ENCODE measurements at places on chromosomes 6 and 20.

DNA sequence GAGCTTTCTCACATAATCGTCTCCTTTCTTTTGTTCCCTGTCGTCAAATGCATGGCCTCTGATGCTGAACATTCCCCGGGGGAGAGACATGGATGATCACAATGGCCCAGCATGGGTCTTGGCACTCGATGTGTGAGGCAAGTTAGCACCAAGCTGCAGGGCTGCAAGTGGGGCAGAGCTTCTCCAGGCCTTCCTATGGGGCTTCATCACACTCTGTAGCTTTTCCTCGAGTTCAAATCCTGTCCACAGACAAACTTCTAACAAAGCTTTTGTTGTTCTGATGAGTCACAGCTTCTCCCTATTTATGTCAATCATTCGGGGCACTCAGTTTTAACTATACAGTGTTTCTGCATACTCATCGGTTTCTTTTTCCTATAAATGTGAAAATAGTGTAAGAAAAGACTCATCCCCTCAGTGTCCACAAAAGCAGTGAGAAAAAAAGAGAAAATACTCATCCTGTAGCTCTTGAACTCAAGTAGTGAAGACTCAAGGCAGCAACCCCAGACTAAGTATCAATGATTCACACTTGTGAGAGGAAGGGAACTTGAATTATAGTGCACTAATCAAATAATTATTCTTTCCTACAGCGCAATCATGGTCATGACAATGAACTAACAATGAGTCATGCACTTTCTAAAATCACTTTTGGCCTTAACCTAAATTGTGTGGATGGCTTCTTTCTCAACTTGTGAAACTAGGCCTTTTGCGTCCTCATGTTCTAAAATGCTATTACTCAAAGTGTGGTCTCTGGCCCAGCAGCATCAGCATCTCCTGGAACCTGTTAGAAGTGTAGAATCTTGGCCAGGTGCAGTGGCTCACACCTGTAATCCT is 68.4 kb upstream of the NOX3 start:
- no peak for DNase-seq

GRCh38 chr6:158818581-158819212 is 471 bp downstream of the EZR start:
- peak; percentile 79 for DNase-seq

GRCh38 chr20:24738981-24739633 is 210.0 kb upstream of the CST7 start:
- DNase-seq = no peak

DNA sequence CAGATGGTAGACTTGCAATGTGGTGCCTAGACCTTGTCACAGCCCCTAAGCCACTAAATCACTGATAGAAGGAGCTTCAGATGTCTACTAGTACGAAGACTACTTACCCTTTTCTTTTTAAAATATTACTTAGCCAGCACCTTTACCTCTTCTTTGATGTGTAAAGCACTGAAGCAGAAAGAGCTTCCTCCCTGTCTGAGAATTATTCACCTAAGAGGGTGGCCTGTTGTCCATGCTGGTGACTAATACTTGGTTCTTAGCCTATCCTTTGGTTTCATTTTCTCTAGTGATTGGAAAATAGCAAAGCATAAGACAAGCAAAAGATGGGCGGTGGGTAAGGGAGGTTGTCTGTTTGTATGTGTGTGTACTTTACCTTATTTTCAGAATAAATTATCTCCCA is 794.6 kb downstream of the TFAP2A start:
- no peak for DNase-seq

DNA sequence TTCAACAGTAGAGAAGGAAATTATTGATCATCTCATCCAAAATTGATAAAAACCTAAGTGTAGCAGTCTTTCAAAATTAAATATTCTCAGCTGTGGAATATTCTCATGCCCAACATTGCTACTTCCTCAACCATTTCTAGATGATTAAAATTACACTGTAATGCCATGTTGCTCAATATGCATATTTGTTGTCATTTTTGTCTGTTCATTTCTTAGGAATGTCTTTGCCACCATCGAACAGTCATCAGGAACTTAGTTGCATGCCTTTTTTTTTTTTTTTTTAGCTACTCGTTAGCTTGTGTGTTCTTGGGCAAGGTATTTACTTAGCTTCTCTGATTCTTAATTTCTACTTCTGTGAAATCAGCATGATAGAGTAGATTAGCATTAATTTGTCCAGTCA is 188.6 kb downstream of the DTNBP1 start:
- DNase-seq = no peak
